Motor neuron (in vitro differentiated cells): ENCODE measurements at places on chromosomes 11 and 22.

DNA sequence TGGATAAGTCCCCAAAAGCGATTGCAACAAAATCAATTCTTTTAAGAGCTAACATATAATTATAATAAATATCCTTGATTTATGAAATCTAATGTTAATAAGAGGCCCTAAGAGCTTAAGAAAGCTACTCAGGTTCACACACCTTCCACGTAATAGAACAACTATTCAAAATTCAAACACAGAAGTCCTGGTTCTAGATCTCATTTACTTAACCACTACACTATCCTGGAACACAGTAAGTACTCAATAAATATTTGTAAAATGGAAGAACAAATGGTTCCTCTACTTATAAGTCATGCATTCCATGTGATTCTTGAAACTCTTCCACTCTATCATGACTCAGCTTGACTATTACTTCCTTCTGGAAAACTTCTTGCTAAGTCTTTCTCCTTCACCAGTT, 268.2 kb downstream of the FAM181B start:
- no peak for ATAC-seq

- ATAC-seq = peak; percentile 98
These were observed 29.3 kb downstream of the LINC01488 start for GRCh38 chr11:69510471-69511357.

DNA sequence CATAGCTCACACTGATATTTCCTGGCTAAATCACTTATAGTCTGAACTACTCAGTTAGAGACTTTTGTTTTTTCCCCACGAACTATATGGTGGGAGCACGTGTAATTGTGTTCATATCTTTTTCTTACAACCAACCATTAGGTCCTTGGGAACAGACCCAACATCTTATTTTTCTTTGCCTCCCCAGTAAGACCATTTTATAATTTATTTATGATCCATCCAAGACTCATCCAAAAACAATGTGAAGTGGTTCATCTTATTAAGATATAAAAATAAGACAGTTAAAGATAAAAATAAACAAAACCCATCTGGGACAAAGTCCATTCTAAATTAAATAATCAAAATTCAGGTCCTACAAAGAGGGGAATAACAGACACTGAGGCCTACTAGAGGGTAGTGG, 90.8 kb downstream of the FAM168A start:
- no peak for ATAC-seq

DNA sequence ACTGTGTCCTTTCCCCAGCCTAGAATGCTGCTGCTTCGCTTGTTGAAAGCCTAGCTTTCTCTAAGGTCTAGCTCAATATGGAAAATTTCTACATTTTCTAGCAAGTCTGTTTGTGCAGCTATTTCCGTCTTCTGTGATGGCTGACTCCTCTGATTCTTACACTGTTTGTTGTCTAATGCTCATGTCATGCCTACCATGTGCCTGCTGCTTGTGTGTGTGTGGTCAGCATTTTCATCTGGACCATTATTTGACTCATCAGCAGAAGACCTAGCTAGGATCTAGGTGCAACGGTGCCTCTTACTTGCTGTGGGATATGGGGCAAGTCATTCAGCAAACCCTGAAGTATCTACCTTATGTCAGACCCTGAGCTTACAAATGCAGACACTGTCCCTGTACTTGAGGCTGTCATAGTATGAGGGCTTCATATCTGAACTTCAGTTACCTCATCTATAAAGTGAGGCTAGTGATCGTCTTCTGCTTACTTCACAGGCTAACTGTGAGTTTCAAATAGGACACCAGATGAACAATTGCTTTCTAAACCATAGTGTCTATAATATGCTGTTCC, 86.5 kb upstream of the MYO18B start:
- ATAC-seq = no peak

DNA sequence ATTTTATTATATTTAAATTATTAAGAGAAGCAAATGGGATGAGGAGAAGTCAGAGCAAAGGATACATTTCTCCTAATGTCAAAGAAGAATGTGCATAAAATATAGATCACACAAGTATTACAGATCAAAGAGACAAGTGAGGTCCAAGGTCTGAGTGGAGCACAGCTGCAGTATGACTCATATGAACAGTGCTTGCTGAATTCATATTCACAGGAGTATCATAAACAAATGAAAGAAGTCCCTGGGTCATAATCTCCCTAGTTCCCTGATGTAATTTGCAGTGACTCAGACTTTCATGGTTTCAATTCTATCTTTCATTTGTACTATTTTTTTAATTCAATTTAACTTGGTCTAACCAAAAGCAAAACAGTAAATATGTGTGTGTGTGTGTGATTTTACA, 499.0 kb upstream of the CCDC179 start:
- peak; percentile 100 for ATAC-seq

DNA sequence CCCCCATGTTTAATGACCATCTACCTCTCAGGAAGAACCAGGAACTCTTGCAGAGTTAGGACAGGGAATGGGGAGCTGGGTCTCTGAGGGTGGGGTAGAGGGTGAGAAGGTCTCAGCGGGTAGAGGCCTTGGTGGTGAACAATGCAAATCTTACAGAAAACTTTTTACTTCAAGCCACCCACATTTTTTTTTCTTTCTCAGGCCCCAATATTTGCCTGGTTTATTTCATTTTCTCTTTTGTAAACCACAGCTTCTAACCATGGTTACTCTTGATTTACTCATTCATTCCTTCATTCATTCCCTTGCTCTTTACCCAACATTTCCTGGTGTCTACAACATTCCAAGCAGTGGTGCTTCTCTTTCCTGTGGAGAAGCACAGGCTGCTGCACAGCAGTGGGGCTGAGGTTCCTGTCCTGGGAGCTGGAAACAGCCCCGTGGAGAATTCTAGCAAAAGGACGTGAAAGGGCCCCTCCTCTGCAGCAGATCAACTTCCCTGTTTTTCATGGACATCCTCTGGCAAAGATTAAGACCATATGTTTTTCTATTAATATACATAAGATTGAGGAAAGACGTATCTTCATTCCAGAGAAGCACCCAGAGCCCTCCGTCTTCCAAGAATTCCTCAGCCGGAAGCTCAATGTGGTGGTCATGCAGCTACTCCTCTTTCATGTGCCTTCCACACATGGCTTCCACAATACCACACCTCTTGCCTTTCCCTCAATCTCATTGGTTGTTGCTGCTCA, 224.4 kb upstream of the SESN3 start:
- ATAC-seq = no peak

DNA sequence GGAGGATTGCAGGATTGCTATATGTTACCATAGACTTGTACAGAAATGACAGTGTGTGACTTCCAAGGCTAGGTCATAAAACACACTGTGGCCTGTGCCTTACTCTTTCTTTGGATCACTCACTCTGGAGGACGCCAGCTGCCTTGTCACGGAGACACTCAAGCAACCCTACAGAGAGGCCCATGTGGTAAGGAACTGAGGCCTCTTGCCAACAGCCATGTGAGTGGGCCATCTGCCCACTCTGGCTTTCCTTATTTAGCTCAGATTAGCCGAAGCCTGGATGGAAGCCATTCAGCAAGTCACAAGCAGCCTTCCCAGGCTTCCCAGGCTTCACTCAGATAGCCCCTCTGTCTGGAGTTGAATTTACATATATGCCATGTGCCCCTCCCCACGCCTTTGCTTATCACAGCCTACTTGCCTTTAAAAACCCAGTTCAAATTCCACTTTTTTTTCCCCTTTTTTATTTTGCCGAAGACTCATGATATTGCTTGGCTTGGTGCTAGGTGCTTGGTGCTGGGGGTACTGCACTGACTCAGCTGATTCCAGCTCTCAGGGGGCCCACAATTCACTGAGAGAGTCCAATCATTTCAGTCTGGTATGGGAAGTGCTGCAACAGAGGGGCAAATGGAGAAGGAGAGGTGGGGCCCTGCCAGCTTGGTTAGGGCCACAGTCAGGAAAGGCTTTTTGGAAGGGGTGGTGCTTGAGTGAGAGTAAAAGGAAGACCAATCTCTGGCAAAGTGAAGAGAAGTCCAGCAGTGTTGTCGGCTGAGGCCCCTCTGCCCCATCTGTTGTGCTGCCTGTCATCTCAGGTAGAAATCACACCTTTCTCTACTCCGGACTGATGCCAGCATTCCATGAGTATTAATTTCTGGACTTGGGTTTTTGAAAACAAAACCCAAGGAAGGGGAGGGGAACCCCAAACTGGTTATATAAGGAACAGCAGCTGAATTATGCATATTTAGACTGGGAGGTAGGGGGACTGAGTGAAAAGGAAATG, 14.5 kb upstream of the P4HA3 start:
- peak; percentile 63 for ATAC-seq

DNA sequence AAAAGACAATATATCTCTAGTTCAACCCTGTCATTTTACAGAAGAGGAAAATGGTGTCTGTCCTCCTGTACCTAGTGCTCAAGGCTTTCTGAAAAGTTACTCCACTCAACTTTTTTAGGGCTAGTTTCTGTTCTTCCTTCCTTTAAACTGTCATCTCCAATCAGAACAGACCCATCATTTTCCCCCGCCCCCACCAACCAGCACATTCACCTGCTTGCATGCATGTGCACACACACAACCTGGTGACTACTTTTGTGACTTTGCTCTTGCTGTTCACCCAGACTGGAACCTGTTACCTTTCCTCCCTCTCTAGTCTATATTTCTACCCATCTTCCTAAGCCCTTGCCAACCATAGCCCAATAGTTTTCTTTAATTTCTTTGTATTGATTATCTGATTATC, 5.6 kb downstream of the FBXO7 start:
- no peak for ATAC-seq

DNA sequence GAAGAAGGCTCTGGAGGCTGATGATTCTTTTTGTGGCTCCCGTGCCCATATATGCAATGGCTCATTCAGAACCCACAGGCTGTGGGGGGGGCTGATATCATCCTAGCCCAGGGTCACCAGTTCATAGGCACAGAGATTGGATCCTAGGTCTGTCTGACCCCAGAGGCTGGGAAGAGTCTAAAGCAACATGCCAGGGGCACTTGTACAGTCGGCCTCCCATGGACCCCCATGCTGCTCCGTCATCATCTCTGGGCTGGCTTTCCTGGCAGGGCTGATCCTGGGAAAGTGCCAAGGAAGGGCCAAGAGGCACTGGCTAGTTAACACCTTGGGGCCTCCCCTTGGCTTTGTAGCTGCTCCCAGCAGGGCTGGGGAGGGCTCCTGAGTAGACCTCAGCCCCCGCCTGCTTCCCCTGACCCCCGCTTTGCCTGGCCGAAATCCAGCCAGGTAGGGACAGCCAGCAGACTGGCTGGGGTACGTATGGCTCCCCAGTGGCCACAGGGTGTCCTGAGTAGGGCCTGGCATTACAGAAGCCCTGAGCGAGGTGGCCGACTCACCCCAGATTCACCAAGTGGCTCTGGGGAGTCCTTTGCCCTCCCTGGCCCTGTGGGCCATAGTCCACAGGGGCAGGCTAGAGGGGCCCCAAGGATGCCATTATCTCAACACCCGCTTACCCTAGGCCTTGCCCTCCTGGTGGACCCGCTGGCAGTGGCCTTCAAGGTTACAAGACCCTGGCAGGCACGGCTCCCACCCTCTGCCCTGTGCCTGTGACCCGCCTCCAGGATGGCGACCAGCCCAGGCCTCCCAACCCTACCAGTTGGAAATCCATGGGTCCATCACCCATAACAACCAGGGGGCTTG, 22.5 kb downstream of the FADS3 start:
- ATAC-seq = no peak

GRCh38 chr11:104152941-104153505, 10.9 kb downstream of the PDGFD start:
- ATAC-seq = peak; percentile 57

GRCh38 chr11:134346976-134347350, 15.2 kb downstream of the GLB1L2 start:
- no peak for ATAC-seq

GRCh38 chr11:81920205-81920604, 813.5 kb downstream of the FAM181B start:
- ATAC-seq = no peak

DNA sequence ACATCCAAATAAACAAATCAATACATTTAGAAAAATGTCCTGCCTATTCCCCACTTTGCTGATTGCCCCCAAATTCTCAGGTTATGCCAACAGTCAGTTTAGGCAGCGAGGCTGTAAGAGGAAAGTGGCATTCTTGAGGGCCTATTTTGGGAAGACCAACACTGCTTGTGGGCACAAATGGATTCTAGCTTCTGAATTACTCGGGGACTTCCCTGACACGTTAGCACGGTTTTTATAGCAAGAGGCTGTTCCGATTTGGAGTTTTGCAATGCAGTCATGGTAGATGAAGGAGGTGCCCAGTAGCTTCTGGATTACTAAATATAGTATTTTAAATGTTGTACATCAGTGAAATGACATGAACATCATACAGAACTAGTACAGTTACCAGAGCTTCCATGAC, 13.1 kb downstream of the RCN1 start:
- no peak for ATAC-seq

DNA sequence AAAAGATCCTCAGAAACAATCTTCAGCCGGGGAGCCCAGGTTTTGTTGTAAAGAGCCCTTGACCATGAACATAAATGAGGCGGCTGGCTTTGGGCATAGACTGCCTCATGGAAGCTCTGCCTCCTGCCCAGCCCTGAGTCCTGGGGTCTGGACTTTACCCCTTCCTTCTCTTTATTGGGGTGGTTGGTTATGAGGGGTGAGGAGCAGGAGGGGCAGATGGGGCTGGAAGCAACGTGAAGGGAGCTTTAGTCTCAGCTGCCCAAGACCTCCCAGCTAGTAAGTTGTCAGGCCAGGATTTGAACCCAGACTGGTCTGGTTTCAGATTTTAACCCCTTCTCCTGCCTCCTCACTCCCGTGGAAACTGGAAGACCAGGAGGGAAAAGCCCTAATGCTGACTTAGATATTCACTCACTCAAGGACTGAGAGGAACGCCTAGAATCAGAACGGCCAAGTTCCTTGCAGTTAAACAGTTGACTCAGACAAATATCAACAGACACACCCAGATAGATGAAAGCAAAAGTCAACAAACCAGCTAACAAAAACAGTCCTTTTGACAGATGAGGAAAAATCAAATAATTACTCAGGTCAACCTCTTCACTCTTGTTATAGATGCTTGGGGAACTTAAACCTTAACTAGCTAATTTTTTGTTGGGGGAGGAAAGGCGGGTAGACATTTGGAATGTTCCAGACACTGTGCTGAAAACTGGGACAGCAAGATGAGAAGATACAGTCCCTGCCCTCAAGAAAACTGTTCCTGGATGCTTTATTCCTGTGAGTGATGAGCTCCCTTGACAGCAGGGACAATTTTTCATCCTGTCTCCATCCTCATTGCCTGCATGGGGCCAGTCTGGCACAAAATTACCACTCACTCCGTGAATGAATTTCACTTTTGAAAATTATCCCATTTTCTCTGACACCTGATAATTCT, 20.8 kb upstream of the ARRB1 start:
- no peak for ATAC-seq

DNA sequence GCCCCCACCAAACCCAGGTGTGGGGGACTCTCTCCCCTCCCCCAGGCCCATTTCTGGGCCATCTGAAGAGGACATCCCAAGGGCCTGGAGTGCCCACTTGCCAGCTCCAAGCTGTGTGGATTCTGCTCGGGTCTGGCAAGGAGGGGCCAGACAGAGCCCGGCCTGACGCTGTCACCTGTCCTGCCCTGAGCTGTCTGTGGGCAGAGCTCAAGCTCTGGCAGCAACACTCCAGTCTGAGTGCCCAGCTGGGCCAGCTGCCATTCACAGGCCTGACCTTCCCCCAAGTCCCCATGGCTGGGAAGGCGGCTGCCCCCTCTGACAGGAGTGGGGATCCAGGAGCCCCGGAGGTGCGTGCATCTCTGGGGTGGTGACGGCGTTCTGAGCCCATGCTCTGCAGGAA, 6.2 kb upstream of the PIM3 start:
- ATAC-seq = no peak

- ATAC-seq = no peak
These were observed 18.8 kb downstream of the MICAL2 start for GRCh38 chr11:12129227-12129626.
